Activated naive CD8-positive, alpha-beta T cell treated with anti-CD3 and anti-CD28 coated beads, Interleukin-2, amount 10 ng/mL, durations not matched to agents 7 days and 5 days (primary cell): ENCODE measurements at places on chromosomes 2 and 18.
A peak's percentile ranks its signal among the peaks of the same experiment; 100 is the strongest.

GRCh38 chr2:154264024-154264423 is 392.3 kb downstream of the GALNT13 start:
- no peak for DNase-seq
- H3K27me3 ChIP-seq = no peaks in the 10 kb centered on the region
- H3K36me3 ChIP-seq = no peaks in the 10 kb centered on the region
- no peaks in the 10 kb centered on the region for H3K4me1 ChIP-seq
- H3K4me3 ChIP-seq = no peak overlapping the region

DNA sequence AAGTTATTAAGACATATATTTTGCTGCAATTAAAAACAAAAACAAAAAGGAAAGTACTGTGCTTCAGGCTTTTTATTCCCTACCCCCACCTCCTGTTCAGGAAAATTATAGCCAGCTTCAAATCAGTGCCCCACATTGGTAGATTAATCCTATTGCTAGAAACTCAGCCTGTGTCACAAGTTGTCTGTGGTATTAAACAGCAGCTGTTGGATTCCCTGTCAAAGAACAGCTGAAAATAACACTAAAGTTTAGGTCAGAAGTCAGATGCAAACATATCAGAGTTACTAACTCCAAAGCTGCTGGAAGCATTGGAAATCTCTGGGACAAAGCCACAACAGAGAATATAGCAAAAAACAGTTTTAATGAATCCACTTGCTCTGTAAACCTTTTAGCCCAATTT is 818 bp upstream of the CCDC141 start:
- peaks cover 12% of the 10 kb centered on the region for H3K36me3 ChIP-seq
- H3K27me3 ChIP-seq = no peaks in the 10 kb centered on the region
- peaks cover 30% of the 10 kb centered on the region for H3K4me1 ChIP-seq
- H3K27ac ChIP-seq = no peak overlapping the region
- DNase-seq = no peak

- H3K27me3 ChIP-seq = no peaks in the 10 kb centered on the region
- no peak overlapping the region for H3K27ac ChIP-seq
- H3K4me3 ChIP-seq = no peak overlapping the region
Measured at GRCh38 chr2:132929786-132930185, 259.8 kb upstream of the LYPD1 start.

DNA sequence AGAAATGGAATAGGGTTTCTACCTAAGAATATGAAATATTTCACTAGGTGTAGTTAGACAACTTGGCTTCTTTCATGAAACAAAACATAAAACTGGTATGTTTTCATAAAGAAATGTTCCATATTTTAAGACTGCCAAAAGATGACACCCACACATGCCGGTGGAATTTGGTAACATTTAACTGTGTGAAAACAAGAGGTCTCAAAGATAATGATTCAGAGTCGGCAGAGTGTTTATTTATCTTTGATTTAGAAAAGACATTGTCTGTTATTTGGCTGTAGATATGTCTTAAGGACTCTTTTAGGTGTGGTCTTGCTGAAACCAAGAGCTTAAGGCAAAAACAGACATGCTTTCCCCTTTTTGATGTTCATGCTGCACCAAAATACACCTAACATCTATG is 63.5 kb upstream of the FN1 start:
- no peak overlapping the region for H3K27ac ChIP-seq
- H3K4me1 ChIP-seq = no peaks in the 10 kb centered on the region

DNA sequence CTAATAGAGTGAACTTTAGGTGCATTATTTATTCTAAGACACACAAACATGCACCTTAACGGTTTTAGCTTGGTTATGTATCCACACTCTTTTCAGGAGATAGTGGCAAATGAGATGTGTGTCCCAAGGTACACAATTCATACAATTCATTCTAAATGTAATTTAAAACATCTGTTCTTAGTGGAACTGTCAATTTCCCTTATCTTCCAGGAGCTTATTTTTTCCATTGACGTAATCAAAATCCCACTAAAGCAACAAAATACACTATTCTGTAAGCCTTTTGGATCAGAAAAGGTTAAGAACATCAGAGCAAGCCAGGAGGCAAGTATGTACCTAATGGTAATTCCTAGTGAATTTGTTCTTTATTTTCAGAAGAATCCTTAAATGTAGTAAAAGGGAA is 19.8 kb downstream of the EIF2AK3 start:
- no peak overlapping the region for H3K27ac ChIP-seq
- peaks cover 9% of the 10 kb centered on the region for H3K36me3 ChIP-seq
- H3K4me1 ChIP-seq = peaks cover 9% of the 10 kb centered on the region
- no peaks in the 10 kb centered on the region for H3K27me3 ChIP-seq
- DNase-seq = no peak
- H3K4me3 ChIP-seq = no peak overlapping the region

GRCh38 chr2:230318190-230319121 is 8.5 kb upstream of the SP140L start:
- peaks cover 45% of the 10 kb centered on the region for H3K36me3 ChIP-seq
- H3K4me3 ChIP-seq = peak overlapping the region; percentile 80
- H3K4me1 ChIP-seq = peaks cover 45% of the 10 kb centered on the region
- H3K27ac ChIP-seq = peak overlapping the region; percentile 94

DNA sequence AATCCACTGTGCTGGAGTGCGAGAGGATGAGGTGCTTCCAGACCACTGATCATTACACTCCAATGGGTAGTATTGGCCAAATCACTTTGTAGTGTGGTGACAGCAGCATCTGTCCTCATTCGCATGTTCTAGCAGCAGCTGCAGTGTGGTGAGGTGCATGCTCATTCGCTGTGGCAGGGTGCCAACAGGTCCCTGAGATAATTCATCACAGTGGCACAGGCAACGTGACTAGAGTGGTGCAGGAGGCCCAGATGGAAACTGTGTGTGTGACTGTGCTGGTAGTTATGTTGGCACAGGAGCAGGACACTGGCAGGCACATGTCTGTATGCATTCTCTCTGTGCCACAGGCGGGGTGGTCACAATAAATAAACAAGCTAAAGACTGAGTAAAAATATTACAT is 329.5 kb upstream of the SYT4 start:
- no peaks in the 10 kb centered on the region for H3K4me1 ChIP-seq
- no peaks in the 10 kb centered on the region for H3K27me3 ChIP-seq
- no peak overlapping the region for H3K27ac ChIP-seq
- H3K4me3 ChIP-seq = no peak overlapping the region
- DNase-seq = no peak
- no peaks in the 10 kb centered on the region for H3K36me3 ChIP-seq

DNA sequence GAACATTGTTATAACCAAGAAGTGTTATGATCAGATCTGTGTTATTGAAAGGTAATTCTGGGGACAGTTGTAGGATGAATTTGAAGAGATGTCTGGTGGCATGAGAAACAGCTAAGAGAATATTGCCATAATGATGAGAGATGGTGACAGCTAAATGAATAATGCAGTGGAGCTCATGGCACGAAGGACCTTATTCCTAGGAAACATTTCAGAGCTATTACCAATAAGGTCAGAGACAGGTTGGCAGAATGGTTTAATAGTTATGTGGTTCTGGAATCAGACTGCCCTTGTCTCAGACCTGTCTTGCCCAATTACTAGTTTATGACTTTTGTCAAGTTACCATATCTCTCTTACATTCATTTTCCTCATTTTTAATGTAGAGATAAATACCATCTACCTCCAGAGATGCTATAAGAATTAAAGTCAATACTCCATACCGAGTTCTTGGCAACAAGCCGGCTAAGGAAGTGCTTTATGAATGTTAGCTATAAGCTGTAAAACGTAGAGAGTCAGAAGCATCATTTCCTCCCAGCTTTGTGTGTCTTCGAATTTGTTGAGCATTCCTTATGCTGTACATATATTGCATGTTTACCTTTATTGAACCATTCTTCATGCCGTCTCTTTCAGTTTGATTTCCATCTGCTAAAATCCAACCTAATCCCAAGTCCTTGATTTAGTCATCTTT is 73.6 kb upstream of the COL5A2 start:
- no peak overlapping the region for H3K4me3 ChIP-seq
- no peaks in the 10 kb centered on the region for H3K36me3 ChIP-seq
- no peaks in the 10 kb centered on the region for H3K4me1 ChIP-seq
- H3K27me3 ChIP-seq = no peaks in the 10 kb centered on the region

DNA sequence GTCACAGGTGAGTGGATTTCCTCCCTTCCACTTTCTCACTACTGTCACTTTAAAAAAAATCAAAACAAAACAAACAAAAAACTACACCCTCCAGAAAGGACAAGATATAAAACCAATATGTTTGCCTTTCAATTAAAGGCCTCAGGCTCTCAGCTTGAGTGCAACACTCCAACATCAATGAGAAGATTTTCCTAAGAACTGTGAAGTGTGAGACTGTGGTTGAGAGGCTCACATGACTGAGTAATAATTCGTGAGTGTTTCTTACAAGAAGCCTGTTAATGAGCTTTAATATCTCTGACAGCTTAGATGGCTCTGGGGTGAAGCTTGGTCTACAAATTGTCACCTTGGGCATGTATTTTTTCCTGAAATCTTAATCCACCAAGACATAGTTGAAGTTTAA is 216.1 kb downstream of the ETAA1 start:
- no peak for DNase-seq
- no peak overlapping the region for H3K4me3 ChIP-seq
- H3K27me3 ChIP-seq = no peaks in the 10 kb centered on the region

GRCh38 chr18:69401226-69401971 is 711 bp downstream of the DOK6 start:
- no peak overlapping the region for H3K27ac ChIP-seq
- no peak for DNase-seq
- peak overlapping the region; percentile 35 for H3K4me3 ChIP-seq
- peaks cover 62% of the 10 kb centered on the region for H3K27me3 ChIP-seq
- peaks cover 6% of the 10 kb centered on the region for H3K4me1 ChIP-seq
- H3K36me3 ChIP-seq = no peaks in the 10 kb centered on the region

DNA sequence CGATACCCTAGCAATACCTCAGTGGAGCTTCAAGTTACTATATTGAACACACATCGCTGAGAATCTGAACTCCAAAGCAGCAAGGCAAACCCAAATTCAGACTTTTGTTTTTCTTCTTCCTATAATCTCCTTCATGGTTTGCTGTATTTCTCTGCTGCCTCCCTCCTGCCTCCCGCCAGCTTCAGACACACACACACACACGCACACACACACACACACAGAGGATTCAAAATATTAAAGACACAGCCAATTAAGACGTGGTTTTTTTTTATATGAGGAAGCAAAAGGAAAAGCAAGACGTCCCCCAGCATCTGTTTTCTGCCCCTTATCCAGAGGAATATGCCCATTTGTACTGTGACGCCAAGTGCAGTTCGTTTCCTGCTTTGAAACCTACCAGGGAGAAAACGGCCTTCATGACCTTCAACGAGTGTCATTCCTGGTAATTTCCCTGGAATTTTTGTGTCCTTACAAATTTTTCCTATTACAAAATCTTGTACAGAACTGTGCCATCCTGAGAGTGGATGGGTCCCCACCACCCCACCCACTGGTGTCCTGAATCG is 547.9 kb upstream of the ID2 start:
- H3K4me3 ChIP-seq = no peak overlapping the region
- peaks cover 6% of the 10 kb centered on the region for H3K4me1 ChIP-seq
- peaks cover 4% of the 10 kb centered on the region for H3K36me3 ChIP-seq
- no peak for DNase-seq
- no peak overlapping the region for H3K27ac ChIP-seq
